ENCODE measurements at places on chromosomes 1 and 21.

DNA sequence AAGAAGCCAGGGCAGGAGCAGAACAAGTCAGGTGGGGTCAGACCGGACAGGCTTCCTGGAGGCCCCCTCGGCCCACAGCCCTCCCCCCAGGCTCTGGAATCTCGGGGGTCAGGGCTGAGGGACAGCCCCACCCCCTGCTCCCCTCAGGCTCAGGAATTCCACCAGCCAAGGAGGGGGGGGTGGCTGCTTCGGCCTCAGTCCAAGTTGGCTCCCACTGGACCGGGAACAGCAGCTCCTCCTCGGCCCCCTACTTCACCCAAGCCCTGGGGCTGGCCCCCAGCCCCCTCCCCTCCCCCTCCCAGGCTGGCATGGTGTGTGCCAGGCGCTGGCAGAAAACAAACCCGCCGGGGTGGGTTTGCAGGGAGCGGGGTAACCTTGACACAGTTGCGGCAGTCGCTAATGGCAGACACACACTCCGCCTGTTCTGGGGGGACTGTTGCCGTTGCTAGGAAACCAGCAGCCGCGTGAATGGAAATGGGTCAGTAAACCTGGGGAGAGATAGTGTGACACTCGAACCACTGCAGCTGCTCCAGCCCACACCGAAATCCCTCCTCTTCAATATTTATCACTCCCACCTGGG, 32.4 kb downstream of the AHDC1 start:
- no peak for DNase-seq

- DNase-seq: no peak
These were observed 14.3 kb downstream of the RC3H1 start for GRCh38 chr1:174007851-174008250.

DNA sequence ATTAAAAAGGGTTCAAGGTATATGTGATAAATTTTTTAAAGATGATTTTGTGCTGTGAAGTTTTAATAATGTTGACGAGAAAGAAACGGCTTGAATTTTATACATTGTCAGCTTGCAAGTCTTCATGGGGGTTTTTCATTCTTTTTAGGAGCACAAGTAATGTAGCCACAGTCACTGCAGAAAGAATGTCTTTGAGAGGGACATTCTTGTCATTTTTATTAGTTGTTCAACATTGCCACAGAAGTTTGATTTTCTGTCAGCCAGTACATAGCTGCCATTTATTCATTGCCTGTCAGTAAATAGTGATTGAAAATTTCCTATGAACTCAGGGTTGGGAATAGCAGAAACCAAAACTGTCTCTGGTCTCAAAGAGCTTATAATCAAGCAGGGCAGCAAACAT, 156.3 kb downstream of the DHRS3 start:
- no peak for DNase-seq

DNA sequence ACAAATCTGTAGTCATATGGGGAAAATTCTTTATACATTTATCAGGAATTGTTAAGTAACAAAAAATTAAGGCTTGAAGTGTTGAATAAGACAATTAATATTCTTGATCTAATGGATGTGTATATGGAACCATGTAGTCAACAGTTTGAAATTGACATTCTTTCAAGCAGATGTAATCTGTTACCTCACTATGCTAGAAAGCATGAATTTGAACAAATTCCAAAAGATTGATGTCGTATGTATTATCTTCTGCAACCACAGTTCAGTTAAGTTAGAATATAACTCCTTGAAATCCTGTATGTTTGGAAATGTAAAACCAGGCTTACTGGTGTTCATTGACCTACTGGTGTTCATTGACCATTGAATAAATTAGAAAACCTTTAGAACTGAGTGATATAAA, 16.1 kb downstream of the CCDC18 start:
- no peak for DNase-seq

GRCh38 chr1:4019147-4019521, 119.1 kb upstream of the C1orf174 start:
- no peak for DNase-seq

DNA sequence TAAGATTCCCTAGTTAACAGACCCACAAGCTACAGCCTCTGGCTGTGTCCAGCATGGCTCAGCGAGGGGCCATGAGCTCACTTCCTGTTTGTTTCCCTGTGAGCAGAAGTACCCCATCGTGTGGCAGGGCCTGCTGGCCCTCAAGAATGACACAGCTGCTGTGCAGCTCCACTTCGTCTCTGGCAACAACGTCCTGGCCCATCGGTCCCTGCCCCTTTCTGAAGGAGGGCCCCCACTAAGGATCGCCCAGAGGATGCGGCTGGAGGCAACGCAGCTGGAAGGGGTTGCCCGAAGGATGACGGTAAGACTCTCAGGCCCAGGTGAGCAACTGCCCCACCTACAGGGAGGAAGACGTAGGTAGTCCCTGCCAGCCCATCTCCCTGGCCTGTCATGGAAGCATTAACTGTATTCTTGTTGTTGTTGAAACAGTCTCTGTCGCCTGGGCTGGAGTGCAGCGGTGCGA, 38.2 kb downstream of the ZBTB17 start:
- DNase-seq: no peak

- no peak for DNase-seq
These were observed 81.5 kb upstream of the LBR start for GRCh38 chr1:225509376-225509707.

GRCh38 chr1:15038232-15039016, 115.1 kb upstream of the TMEM51 start:
- no peak for DNase-seq

DNA sequence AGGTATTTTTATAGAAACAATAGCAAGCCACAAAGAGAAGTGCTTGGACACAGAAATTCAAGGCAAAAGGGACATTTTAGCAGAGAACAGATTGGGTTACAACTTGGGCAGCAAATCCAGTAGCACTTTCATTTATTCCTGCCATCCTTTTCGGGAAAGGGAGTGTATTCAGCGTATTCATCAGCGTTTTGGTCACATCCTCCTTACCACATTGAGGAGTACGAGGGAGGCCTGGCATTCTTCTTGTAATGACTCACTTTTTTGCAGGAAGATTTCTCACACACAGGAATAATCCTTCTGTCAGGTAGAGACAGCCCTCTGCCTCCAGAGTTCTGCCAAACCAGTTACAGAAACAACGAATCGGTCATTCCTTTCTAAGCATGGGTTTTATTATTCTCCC, 18.1 kb upstream of the FAM78B start:
- DNase-seq: no peak

DNA sequence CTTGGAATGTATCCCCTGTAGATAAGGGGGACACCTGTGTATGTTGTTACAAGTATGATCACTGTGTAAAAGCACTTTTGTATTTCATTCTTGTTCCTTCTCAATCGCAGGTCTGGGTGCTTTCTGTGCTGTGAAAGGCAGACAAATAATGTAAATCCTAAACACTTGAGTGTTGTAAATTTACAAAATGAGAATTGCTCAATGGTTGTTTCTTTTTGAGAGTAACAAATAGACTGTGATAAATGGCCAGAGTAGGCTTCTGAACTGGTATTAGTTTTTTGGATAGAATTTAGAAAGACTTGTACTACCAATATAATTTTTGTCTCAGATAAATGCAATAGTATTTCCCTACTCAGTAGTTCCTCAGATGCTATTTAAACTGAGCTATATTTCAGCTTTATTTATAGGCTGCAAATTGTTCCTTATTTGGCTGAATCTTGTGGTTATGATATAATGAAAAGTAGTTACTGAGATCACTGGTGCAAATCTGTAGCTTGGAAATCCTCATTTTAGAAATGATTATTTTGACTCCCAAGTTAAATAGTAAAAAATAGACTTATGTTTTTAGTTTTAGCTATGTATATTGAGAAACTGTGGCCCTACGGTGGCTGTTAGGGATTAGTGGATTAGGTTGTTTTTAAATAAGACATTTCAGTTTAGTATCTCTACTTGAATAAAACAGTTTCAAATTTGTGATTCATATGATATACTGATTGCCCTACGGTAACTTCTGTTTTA, 9.2 kb downstream of the BACH1 start:
- no peak for DNase-seq

DNA sequence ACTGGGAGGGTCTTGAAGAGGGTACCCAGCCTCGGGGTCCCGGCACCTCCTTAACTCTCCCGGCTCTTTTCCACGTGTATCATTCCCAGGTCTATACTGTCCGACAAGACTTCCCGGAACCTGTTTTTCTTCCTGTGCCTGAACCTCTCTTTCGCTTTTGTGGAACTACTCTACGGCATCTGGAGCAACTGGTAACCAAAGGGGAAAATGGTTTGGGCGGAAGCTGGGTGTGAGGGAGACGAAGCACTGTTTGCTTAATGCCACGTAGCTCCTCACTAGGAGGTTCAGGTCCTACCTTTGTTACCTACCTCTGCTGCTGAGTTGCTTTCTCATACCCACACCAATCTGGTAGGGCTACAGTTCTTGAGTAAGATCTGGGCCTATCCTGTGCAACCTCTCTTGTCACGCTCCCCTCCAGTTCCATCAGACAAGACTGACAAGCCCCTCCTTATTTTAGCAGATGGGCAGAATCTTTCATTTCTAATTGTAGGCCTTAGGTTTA, 642 bp downstream of the SLC30A7 start:
- DNase-seq: no peak

All from BJ (cell line).